Muscle of arm (tissue), 14 donors: ENCODE measurements at places on chromosomes 2 and 18.

GRCh38 chr18:3356614-3357013, 93.4 kb upstream of the TGIF1 start:
- DNase-seq, result no peak

DNA sequence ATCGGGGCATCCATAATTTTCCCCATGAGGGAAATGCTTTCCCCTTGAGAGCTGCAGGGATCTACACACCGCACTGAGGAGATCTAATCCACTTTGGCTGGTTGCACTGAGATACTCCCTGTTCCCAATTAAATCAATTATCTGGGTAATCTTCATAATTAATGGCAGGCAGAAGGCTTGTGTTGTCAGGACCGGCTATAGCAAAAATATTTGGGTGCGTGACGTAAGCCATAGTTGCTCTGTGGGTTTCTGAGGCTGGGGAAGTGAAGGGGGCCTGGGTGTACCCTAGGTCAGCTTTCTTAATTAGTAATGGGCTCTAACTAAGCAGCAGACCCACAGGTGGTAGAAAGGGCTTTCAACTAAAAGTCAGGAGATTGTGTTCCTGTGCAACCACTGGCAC, 62.8 kb upstream of the UPP2 start:
- no peak for DNase-seq

- no peak for DNase-seq
Observed at GRCh38 chr2:48508461-48509124, 21.4 kb upstream of the STON1 start.

DNA sequence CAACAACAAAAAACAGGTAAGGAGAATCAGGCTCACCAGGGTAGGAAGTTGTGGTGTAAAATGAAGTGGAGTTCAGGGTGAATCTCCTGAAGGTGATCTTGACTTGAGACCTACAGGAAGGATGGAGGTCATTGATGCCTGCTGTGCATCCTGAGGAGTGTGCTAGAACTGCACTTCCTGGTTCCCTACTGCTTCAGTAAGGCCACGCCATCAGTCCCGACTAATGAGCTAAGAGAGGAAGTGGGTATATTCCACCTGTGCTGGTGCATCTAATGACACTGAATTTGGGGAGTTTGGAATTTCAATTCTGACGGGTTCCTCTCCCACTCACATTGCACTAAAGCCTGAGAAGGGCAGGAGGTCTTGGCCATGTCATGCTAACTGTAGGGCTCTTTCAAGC, 349.3 kb upstream of the SLC14A2 start:
- DNase-seq, result no peak

- DNase-seq, result no peak
Observed at GRCh38 chr18:6010284-6010683, 115.0 kb upstream of the TMEM200C start.

- DNase-seq, result no peak
Observed at GRCh38 chr2:28292491-28292890, 100.2 kb upstream of the FOSL2 start.

- no peak for DNase-seq
Observed at GRCh38 chr2:21804151-21804550, 680.4 kb downstream of the TDRD15 start.

DNA sequence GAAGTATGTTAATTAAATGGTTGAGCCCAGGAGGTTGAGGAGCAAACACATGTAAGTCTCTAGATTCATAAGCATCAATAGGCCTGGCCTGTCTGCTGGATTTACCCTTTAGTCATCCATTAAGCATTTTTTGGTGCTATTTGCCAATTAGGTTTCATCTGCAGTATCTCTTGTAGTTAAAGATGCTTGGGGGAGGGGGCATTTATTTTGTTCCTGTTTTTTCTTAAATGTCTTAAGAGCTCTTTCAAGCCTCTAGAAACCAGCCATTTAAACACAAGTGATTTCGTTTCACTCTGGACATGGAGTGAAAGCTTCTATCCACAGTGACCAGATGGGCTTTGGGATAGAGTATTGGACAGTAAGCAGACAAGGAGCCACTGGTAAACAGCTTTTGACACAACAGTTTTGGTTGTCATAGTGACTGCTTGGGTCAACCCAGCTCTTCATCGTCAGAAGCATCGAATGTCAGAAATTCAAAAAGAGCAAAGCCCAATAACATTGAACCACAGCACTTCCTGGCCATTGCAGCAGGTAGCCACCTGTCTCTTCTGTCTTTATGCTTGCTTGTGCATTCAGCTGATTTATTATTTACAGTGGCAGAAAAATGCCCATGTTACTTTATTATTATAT, 4.9 kb downstream of the QPCT start:
- DNase-seq, result no peak

- DNase-seq, result no peak
Observed at GRCh38 chr18:11419338-11419737, 190.1 kb upstream of the SLC35G4 start.

GRCh38 chr2:71609958-71610357, 156.6 kb downstream of the DYSF start:
- no peak for DNase-seq

DNA sequence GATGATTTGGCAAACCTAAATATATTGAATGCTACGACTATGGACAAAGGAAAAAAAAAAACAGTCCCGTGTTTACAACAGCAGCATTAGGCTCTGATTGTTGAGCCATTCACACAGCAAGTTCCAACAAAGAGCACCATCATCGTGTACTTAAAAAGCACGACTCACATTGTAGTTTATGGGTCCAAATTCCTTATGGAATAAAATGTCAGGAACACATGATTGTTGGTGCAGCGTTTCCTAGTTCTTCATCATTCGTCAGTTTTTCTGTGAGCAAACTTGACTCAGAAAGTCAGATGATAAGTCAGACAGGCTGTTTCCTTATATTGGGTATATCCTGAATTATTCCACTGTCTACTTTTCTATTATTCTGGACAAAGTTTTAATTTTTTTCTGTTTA, 10.0 kb upstream of the KIDINS220 start:
- DNase-seq, result no peak

DNA sequence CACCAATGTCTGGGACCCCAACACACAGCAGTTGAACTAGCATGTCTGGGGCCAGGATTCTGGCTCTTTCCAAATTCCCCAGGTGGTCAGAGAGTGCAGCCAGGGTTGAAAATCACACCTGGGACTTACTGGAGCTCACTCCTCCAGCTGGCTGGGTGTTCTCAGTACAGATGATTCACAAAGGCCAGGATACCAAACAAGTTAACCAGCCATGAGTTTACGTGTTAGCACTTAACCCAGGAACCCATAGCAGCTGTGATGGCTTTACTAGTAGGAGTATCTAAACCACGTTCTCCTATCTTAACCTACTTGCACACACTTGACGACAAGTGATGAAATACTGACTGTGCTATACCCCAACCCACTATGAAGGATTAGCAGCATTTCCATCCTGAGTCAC, 222.8 kb downstream of the FBXO15 start:
- no peak for DNase-seq

DNA sequence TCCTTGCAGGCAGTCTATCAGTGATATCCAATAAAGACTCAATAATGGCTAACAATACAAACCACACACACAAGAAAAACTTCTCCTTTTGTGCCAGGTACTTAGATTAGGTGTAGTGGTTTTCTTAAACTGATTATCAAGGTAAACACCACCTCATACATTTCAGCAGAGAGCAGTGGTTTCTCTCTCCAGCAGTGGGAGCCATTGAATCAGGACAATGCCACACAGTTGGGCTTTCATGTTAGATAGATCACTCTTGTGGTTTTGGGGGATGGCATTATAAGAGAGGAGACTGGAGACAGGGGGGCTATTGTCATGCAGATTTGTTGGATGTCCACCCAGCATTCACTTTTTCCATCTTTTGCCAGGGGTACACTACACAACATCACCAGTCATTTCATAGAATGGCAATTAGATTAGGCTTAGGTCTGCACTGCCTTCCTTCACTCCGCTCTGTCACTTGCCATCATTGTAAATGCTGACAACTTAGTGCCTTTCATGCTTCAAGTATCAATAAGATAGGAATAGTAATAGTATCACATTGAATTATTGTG, 13.6 kb upstream of the IRS1 start:
- no peak for DNase-seq

GRCh38 chr2:98297817-98298682, 48.2 kb upstream of the CNGA3 start:
- DNase-seq, result no peak

GRCh38 chr2:236319036-236319435, 54.8 kb upstream of the ASB18 start:
- DNase-seq, result no peak

GRCh38 chr18:42578792-42579191, 536.7 kb downstream of the RIT2 start:
- DNase-seq, result no peak
